Progenitor cell of endocrine pancreas (in vitro differentiated cells): ENCODE measurements at places on chromosomes 3 and 15. TPM values are rescaled to one million over a fixed set of nuclear protein-coding genes. Genes with fewer than 3 reads are reported as not detected.

TMEM207 gene
- total RNA-seq: 0.27 TPM in 1 of 2 replicates, not detected in the other

PCSK6 gene
- 1.8 and 3.6 TPM in 2 replicates for total RNA-seq

NANOGP8 gene
- 0.36 and 0.75 TPM in 2 replicates for total RNA-seq

NTRK3 gene
- not detected in 2 replicates for total RNA-seq

ZNF660 gene
- 22.6 and 27.1 TPM in 2 replicates for total RNA-seq

TEX9 gene
- total RNA-seq: 32.7 and 33.4 TPM in 2 replicates

DNAH12 gene
- 1.1 and 1.2 TPM in 2 replicates for total RNA-seq

CCR3 gene
- not detected in 2 replicates for total RNA-seq

C3orf22 gene
- total RNA-seq: 0.26 and 0.44 TPM in 2 replicates

GABRG3 gene
- total RNA-seq: 0.24 and 0.80 TPM in 2 replicates

LMCD1 gene
- 24.3 and 26.1 TPM in 2 replicates for total RNA-seq

GOLGA8N gene
- total RNA-seq: 0.69 and 1.1 TPM in 2 replicates

OSBPL10 gene
- 23.9 and 25.2 TPM in 2 replicates for total RNA-seq

PPP2R3A gene
- 32.3 and 35.0 TPM in 2 replicates for total RNA-seq

MAGI1 gene
- total RNA-seq: 142 and 150 TPM in 2 replicates

TLNRD1 gene
- total RNA-seq: 14.9 and 15.7 TPM in 2 replicates

FBXW12 gene
- total RNA-seq: 0.20 and 0.38 TPM in 2 replicates

GRK7 gene
- total RNA-seq: 0.14 TPM in 1 of 2 replicates, not detected in the other

LRRC34 gene
- 6.6 and 7.0 TPM in 2 replicates for total RNA-seq

DNA sequence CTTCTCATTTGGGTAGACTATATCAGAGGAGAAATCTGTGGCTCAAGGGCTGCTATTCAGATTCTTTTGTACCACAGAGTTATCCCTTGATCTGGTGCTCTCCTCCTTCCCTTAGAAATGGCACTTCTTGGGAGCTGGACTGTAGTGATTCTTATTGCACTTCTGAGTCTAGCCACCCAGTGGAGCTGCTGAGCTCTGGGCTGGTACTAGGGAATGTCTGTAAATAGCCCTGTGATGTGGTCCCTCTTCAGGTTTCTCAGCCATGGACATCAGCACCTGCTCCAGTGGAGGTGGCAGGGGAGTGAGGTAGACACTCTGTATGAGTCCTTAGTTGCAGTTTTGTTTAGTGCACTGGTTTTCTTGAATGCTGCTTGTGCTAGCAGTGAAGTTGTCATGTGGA, 1292.6 kb downstream of the SI start:
- no peak for DNase-seq

DNA sequence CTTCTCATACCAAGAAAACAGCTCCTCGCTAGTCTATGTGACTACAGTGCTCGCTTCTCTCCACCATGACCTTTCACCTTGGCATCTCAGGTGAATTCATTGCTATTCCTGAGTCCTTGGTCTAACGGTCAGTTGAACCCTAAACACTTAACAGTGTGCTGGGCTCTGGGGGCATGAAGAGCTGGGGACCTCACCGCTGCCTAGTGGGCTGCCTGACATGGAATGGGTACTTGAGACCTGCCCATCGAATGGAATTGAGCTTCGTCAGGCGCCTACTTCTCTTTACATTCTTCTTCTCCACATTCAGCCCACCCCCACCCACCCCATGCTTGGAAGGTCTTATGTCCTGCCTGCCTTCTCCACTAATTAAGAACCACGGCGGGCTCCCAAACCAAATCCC, 22.1 kb downstream of the BOC start:
- no peak for DNase-seq

DNA sequence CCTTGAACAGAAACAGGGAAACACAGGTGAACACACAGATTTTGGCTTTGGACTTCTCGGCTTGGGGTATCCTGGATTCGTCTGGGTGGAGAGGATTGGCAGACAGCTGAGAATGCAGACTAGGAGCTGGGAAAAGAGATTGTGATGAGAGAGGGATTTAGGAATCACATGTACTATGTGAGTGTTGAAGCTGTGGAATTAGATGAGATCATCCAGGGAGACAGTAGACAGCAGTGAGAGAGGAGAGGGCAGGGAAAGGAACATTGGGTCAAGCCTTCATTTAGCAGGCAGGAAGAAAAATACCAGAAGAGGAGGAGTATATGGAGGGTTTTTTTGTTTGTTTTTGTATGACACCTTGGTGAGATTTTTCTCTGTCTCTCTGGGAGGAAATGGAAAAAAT, 262.1 kb upstream of the TBL1XR1 start:
- DNase-seq: no peak

- no peak for DNase-seq
Observed at GRCh38 chr3:152281133-152281713, 12.5 kb downstream of the MBNL1 start.

- DNase-seq: peak; percentile 72
Observed at GRCh38 chr3:12869035-12869621, 27.8 kb upstream of the RPL32 start.

DNA sequence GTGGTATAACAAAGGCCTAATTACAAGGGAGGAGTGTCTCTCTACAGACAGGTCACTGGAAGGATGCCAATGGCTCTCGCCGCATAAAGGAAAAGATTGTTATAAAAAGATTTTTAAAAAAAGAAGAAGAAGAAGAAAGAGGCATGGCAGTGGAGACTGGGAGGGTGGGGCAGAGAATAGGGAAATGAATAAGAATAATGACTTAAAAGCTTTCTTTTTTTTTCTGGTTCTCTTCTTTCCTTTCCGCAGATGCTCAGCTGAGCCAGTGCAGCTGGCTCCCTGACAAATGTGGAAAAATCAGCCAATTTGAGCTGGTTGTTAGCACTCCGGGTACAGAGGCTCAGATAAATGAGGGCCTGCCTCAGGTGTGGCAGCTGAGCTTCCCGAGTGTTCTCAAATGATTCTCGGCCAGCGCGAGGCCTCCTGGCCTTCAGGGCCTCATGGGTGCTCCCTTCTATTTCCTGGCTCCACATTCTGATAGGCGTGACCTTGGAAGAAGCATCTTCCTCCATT, 234.1 kb downstream of the RORA start:
- no peak for DNase-seq

DNA sequence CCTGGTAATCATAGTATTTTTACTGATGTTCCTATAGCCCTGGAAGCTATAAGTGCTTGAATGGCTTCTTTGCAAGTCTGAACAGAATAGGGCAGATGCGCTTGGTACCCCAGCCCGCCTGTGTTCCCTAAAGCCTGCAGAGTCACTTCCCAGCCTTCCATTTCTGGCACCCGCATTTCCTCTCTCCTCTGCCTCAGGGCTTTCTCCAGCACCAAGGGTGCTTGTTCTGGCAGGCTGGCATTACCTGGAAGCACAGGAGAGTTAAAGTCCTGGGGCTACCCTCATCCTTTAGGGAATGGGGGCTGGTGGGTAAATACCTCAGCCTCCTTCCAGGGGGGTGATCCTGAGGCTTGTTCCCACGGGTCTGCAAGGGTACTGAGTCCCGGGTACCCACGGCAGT, 7.4 kb upstream of the CHRNA3 start:
- DNase-seq: no peak

DNA sequence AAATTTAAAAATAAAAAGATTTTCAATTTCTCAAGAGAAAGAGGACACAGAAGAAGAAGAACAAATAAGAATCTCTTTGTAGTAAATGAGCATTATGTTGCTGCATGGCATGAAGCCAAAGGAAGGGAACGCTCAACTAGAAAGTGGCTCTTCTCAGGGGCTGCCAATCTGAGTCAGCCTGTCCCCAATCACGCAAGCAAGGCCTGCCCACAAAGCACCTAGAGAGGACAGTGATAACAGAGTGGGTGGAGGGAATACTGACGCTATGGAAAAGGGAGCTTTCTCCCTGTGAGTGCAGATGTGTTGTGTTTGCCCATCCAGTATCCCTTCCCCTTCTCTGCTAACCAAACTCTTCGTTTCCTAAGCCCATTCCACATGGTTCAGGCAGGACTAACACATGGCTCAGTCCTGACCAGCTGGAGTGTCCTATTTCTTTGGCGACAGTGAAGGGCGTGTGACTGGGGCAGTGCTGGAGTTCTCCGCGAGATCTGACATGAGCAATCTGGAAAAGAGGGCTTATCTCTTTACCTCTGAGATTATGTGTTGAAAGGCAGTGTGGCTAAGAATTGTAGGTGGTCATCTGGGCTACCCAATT, 14.2 kb downstream of the FBN1 start:
- no peak for DNase-seq

DNA sequence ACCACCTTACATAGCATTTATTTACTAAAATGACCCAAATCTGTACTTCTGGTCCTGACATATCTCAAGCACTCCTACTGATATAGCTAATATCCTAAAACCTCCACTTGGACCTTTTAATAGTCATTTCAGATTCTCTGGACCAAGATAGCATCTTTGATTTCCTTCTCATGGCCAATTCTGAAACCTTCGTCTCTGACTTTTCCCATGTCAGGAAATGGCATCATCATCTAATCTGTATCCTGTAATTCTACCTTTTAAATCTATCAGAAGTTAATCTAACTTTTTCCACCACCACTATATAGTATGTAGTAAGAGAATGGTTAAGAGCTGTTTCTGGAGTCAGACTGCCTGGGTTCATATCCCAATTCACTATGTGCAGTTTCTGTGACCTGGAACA, 16.2 kb downstream of the STX19 start:
- DNase-seq: no peak

GRCh38 chr3:134328147-134328591, 46.1 kb downstream of the AMOTL2 start:
- no peak for DNase-seq

- DNase-seq: no peak
Observed at GRCh38 chr3:128084675-128085021, 32.4 kb downstream of the SEC61A1 start.

- DNase-seq: no peak
Observed at GRCh38 chr3:126996905-126997304, 14.0 kb downstream of the PLXNA1 start.

DNA sequence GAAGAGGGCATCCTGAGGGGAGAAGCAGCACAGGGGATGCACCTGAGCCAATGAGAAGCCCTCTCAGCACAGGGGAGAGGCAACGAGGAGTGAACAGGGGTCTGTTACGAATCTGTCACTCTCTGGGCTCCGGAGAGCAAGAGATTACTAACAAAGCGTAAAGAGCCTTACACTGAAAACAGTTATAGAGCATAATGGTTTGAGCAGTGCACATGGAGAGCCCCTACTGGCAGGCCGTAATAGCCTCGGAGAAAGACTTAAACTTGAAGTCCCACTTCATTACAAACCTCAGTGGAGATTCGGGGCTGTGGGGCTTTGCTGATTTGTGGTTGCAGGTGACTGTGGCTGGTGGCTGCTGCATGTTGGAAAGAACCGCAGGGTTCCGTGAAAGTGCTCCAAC, 271.5 kb upstream of the TMC3 start:
- no peak for DNase-seq

DNA sequence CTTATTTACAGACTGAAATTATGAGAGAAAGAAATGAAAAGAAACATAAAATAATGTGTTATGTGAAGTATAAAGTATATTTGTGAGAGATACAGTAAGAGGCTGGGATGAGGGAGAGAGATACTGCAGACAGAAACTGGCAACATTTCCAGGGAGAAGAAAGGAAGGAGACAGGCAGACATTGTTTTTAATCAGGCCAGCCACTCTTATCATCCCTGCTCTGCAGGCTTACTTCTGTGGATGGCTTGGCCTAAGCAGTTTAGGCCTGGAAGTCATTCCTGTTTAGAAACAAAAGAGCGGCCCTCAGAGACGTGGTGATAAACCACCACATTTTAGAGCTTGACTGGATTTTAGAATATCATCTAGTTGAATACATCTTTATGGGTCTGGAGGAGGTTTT, 12.4 kb downstream of the PCCB start:
- no peak for DNase-seq

GRCh38 chr3:193780810-193781478, 187.9 kb downstream of the OPA1 start:
- DNase-seq: peak; percentile 55

- DNase-seq: no peak
Observed at GRCh38 chr3:70531063-70531657, 218.7 kb upstream of the MDFIC2 start.

DNA sequence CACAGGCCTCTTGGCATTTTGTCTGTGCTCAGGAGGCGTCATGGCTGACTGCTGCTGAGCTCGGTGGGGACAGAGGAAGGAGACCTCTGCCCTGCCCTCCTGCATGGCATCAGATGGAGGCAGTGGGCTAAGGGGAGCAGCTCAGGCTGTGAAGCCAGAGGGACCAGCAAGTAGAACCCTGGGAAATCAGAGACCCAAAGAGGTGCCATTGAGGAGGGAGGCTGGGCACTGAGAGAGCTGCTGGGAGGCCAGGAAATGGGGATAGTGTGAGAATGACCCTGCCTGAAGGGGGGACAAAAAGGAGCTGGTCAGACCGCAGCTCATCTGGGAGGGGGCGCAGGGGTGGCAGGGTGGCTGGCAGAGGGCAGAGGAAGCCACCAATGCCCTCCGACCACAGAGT, 136.8 kb downstream of the FBLN2 start:
- DNase-seq: no peak

DNA sequence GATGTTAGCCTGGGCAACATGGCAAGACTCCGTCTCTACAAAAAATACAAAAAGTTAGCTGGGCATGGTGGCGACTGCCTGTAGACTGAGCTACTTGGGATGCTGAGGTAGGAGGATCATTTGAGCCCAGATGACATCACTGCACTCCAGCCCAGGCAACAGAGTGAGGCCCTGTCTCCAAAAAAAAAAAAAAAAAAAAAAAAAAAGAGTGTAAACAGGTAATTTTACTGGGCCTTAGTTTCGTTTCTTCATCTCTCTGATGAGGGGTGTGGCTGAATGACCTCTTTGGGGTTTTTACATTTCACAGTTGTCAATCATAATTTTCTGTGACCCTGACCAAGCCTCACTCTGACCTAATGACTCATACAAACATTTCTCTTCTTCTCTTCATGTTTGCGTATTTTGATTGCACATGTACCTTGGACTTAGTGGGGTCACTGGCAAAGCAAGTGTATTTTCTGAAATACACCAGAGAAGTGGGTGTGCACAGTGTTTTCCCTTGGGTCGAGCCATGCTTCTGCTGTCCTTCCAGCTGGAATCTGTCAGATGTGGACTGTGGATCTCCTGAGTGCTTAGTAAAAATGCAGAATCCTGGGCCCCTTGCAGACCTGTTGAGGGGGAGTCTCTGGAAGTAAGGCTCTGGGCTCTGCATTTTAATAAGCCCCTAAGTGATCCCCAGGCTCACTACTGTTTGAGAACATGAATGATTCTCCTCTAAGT, 140.5 kb downstream of the FNDC3B start:
- no peak for DNase-seq

GRCh38 chr3:22378869-22379268, 627.9 kb upstream of the ZNF385D start:
- no peak for DNase-seq

DNA sequence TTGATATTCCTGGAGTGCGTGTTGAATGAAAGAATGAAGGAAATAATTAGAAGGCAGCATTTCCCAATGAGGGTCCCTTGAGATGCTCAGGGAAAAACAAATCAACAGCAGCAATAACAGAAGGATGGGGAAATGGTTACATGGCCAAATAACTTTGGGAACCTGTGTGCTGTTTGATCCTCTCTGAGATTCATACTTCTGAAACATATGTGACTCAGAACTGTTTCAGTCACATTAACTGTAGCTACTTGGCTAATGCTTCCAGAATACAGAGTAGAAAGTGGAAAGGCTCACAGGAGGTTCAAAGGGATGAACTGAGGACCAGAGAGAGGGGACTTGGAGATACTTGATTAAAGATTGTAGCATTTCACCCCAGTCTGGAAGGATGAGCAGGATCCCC, 258.2 kb downstream of the SLCO3A1 start:
- no peak for DNase-seq

- no peak for DNase-seq
Observed at GRCh38 chr3:184823990-184824389, 12.0 kb downstream of the VPS8 start.
